ENCODE measurements at places on chromosomes 5 and 9.

DNA sequence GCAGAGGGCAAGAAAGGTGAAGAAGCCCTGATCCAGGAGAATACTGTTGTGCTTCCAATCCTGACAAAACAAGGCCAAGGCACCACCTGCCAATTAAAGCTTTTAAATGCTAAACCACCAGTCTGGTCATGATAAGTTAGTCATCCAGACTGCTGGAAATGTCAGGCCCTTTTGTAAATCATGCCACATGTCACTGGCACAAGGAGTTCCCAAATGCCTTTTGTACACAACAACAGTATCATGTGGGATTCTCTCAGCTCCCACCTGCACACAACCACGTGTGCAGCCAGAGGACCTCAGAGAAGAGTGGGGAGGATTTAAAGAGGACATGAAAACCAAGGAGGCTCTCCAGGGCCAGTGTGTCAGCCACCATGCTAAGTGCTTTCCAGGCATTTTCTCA is 99.3 kb downstream of the CDK5RAP2 start:
- no peak for DNase-seq

GRCh38 chr5:176929654-176930053 is 30.5 kb upstream of the HK3 start:
- no peak for DNase-seq

DNA sequence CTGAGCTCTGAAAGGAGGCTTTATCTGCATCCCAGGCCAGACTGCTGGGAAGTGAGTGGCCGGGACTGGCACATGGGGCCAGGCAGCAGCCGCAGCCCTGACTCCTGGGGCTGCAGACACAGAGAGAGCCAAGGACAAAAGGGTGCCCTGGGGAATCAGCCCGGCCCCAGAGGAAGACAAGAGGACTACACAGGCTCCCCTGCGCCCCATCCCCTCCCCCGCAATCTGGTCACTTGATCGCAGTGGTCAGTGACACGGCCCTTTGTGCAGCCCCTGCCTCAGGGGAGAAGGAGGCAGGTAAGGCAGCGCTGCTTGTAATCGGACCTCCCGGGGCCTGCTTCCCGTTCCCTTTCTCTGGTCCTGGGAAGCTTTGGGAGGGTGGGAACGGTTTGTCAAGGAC is 55.5 kb upstream of the FUBP3 start:
- DNase-seq, result no peak

DNA sequence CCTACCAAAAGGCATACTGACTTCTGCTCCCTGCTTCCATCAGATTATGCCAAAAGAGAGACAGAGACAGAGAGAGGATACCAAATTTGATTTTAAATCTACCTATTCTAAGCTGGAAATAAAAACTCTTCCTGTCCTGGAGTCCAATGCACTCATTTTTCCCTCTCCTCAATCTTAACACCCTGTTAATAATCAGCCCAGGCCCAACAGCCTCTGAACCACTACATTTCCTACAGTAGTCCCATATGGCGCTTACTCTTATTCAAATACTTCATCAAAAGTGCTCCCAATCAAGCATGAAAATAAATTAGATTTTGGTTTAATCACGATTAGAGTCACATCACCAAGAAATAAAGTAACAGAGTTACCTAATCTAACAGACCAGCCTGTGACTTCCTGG is 152.3 kb downstream of the TSSK1B start:
- no peak for DNase-seq

- DNase-seq, result no peak
These were observed 25.0 kb downstream of the CEP120 start for GRCh38 chr5:123398058-123398733.

DNA sequence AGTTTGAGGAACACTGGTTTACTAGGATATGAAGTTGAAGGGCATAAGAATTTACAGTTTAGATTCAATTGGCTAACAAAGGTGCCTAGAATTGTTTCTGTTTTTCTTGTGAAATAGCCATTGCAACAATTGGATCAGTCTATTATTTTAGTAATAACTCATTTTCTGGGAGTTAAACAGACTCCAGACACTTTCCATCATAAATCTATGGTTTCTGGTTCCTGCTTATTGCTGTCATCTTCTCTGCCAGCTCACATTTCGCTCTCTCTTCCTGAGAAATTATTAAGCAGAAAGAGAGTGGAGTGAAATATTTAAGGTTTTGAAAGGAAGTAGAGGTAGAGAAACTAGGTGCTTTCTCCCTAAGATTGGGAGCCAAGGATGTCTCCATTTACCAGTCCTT is 165.1 kb upstream of the PRR16 start:
- DNase-seq, result no peak

- DNase-seq, result no peak
These were observed 33.5 kb downstream of the TMEM245 start for GRCh38 chr9:109086221-109086620.

DNA sequence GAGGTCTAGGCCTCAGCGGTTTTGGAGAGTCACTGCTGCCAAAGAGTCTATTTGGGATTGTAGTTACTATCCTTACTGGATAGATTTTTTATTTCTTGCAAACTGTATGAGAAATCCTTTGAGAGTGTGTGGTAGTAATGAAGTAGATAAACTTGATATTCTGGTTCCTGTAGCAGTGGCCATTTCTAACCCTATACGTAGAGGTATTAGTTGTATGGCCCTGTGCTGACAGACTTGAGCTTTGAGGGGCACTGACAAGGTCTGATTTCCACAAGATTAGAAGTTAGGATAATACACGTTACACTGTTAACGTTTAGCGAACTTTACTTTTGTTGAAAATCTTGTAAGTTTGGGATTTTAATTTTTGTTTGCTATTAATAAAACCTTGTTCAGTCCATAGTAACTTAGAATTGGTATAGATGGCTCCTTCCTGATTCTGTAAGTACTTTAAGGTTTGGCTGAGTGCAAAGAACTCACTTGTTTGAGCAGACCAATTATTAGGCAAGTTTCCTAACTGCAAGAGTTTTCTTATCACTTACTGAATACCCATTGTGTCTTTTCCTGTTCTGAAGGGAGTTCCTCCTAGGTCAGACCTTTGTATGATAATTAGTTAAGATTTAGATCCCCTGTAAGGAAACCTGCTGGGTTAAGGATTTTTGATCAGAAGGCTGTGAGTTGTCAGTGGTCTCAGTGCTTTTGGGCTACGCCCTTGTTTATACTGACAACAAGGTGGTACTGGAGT is 31.4 kb downstream of the GCNT1 start:
- DNase-seq, result no peak

DNA sequence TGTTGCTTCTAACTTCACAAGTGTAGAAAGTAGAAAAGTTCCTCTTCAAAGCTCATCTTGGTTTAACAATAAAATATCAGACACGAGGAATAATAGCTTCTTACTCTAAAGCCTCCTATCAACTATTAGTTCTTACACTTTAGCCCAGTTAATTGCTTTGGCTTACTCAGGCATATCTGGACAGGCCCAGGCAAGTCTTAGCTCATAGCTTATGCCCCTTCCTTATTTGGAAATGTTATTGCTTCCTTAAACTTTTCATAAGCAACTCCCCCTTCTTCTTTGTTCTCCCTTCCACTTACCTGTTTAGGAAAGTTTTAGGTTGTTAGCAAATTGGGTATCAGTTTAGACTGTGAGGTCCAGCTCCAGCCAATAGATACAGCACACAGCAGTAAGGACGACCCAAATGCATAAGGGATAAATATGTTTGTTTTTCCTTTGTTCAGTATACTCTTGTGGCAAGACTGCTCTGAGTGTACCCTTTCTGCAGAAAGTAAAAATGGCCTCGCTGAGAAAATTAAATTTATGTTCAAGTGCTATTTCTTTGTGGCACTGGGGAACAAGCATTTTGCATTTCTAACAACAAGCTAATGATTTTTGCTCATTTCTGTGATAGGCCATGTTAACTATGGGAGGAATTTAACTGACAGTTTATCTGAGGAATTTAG is 162.1 kb downstream of the SMC2 start:
- DNase-seq, result no peak

- peak; percentile 15 for DNase-seq
These were observed 1.7 kb downstream of the CCDC69 start for GRCh38 chr5:151222054-151222789.
